M059J (cell line): ENCODE measurements at places on chromosomes 7 and 10.

- DNase-seq: no peak
Observed at GRCh38 chr10:15196021-15196834, 27.7 kb upstream of the NMT2 start.

- no peak for DNase-seq
Observed at GRCh38 chr7:91367812-91368578, 103.8 kb downstream of the FZD1 start.

GRCh38 chr7:47506382-47507339 lies 75.2 kb downstream of the TNS3 start:
- no peak for DNase-seq

DNA sequence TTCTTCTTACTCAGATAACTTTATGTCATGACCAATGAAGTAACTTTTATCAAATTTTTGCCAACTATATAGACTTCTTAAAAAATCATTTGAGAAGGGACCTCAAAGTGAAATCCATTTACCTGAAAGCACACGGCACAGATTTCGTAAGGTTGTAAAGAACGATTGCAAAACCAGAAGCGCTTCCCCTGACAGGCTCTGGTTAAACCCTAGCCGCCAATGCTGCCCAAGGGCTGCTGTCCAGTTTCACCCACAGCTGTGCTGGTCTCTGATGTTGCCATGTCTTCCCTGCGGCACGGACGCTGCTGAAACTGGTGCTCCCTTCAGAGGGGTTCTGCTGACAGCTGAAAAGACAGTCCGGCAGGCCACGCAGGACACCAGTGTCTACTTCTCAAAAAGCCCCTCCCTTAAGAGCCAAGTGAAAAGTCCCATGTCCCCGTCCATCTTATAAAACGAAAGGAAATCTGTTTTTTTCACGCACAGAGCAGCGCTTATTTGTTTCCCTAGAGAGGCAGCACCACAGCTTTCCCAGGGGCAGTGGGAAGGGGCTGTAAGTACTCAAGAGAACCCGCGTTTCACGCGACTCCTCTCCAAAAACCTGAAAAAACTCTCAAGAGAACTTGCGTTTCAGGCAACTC lies 32.5 kb downstream of the GNA12 start:
- DNase-seq: no peak

GRCh38 chr10:11898372-11899066 lies 75.4 kb downstream of the PROSER2 start:
- peak; percentile 36 for DNase-seq

DNA sequence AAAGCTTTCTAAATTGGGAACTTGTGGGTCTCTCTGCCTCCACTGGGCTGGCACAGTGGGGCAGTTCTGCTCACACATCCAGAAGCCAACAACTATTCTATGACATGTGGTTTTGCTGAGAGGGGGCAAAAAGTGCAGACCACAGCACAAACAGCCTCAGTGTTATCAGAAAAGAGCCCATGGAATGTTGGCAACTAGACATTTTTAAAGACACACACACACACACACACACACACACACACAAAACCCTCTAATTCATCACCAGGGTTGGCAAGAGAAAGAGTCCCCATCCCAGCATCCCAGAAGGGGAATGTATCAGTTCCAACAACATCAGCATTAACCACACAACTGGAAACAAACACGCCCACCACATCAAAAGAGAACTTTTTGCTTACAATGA lies 117.1 kb downstream of the FGFR2 start:
- DNase-seq: no peak

GRCh38 chr10:4066581-4067390 lies 281.8 kb upstream of the KLF6 start:
- no peak for DNase-seq

DNA sequence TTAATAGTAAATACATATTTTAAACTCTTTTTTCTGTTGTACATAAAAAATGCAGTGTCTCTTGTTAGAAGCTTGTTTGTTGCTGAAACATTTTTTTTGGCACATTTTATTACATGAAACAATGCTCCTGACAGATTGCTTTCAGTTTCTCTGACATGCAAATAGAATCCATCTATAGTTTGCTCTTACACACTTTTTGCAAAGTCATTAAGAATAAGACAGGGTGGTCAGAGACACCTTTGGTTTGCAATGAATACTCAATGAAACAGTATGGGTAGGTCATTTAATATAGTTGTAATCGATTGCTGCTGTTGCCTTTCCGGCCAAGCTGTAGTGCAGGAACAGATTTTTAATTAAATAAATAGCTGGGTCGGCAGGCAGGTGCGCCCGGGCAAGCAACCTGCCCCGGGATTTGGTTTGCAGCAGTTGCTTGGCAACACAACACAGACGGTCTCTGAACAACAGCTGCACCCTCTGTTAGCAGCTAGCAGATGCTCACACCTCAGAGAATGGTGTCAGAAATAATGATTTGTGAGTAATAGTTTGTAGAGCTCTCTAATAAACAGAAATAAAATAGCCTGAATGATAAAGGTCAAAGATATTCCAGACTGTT lies 115.7 kb upstream of the CACNA2D1 start:
- peak; percentile 12 for DNase-seq

- DNase-seq: peak; percentile 99
Observed at GRCh38 chr10:63711867-63712716, 190.9 kb downstream of the REEP3 start.

DNA sequence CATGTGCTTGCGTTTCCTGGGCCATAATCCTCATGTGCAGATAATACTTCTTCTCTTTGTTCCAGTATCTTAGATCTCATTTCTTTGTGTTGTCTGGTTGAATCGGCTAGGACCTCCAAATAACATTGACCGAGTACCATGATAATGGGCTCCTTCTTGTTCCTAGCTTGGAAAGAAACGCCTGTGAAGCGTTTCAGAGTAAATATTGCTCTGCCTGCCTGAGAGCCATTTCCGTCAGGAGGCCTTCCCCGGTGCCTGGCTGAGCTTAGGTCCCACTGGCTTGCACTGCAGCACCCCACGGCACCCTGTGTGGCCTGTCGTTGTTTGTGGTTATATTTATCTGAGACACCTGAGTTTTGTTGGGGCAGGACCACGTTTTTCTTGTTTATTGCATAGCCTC lies 17.7 kb downstream of the FOXK1 start:
- DNase-seq: no peak

- DNase-seq: peak; percentile 98
Observed at GRCh38 chr7:100177045-100178001, at the start of the genes GPC2 and STAG3. TSS of gene GPC2 (minus strand) at chr7:100177381. CDS start at chr7:100177199, 182 bp downstream. TSS of gene STAG3 (plus strand) at chr7:100177918. CDS start at chr7:100180557, 2,639 bp downstream.

DNA sequence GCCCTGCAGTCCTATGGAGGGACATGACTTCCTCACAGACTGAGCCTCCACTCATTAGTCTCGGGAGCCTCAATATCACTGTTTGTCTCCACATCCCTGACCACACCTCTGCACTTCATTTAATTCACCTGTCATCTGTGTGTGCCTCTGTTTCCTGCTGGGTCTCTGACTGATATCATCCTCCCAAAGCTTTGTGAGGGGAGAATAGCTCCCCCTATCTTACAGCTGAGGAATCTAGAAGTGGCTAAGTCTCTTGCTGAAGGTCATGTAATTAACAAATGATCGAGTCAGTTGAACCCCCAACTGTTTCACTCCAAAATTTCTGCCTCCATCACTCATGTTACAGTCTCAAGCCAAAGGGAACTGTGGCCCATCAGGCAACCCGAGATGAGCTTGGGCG lies 5.5 kb upstream of the CPXM2 start:
- no peak for DNase-seq

DNA sequence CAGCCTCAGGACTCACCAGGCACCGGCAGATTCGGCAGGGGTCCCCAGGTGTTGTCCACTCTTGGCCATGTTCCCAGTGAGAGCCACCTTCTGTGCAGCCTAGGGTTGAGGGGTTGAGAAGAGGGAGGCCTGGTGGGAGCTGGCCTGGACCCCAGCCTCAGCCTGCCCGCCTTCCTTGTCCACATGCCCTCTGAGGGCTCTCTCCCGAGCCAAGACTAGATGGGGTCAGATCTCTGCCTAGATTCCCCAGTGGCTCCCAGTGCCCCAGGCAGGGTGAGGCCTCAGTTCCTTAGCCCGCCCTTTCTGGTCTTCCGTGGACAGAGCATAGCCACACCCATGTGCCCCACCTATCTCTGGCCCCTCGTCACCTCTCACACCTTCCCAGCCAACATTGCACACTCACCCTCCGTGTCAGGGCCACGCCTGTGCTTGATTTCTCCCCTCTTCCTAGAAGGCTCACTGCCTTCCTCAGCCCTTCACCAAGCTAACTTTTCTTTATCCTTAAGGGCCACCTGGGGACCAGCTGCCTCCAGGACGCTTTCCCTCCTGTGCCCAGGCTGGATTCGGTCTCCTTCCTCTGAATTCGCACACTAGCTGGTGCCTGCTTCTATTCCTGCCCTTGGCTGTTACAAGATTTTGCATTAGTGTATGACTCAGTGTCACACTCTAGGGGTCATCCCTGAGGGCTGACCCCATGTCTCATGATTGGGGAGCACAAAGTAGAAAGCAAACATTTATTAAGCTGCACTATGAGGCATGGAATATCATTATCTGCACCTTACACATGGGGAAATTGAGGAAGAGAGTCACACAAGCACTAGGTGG lies 7.5 kb downstream of the KCP start:
- DNase-seq: peak; percentile 50

GRCh38 chr7:155205368-155206317 lies 92.0 kb upstream of the INSIG1 start:
- peak; percentile 100 for DNase-seq

- no peak for DNase-seq
Observed at GRCh38 chr7:98868450-98868849, 1.4 kb downstream of the TMEM130 start.

- peak; percentile 6 for DNase-seq
Observed at GRCh38 chr7:149770728-149771636, 2.4 kb downstream of the ZNF467 start.

GRCh38 chr10:118978316-118978997 lies 51.1 kb upstream of the NANOS1 start:
- no peak for DNase-seq

GRCh38 chr10:16360001-16360400 lies 76.8 kb upstream of the PTER start:
- no peak for DNase-seq

DNA sequence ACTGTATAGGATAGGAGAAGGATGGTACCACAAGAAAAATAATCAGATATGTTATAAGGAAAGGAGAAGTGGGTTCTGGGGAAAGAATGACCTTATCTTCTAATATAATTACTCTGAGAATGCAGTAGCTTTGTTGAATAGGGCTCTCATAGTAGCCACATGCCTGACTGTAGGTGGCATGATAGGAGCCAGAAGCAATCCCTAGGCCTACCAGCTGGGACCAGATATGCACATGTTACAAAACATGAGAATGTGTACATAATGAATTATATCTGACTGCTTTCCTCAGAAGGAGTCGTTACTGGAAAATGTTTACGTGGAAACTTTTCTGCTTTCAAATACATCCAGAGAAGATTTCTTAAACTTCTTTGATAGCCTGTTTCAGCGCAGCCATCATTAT lies 53.2 kb upstream of the FAM3C start:
- no peak for DNase-seq

DNA sequence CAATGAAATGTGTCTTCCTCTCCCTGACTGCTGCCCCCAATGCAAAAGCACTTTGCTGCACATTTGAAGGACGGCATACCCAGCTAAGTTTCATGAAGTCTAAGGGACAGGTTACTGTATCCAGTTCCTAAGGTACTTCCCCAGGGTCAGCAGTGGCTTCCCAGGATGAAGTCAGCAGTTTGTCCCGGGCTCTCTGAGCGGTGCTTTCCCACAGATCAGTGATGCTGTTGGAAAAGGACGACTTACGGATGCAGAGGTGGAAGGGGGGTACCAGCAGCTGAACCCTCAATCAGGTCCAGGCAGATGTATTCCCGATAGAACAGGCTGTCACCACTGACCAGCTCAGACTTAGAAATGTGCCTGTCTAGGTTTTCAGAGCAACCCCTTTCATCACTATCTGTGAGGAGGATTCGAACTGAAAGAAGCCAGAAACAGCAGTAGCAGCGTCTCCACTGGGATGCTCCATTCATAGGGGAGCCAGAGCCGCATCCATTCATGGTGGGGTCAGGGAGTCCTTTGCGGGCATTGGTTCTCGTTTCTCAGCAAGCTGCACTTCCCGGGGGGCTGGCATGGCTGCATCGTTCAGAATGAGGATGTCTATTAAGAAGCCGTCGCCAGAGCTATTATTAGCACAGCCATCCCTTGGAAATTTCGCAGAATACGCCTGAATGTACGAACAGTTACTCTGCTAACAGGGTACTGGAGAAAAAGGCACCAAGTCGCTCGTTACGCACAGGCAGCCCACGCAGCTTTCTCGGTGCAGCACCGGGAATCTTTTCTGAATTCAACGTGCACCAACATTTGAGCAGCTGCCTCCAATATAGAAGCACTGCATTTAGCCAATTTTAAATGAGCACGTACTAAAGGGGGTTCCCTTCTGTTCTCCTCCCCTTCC lies 303.7 kb downstream of the PRPF18 start:
- peak; percentile 38 for DNase-seq

- DNase-seq: peak; percentile 39
Observed at GRCh38 chr10:43970717-43971116, 322.0 kb upstream of the ZNF32 start.

GRCh38 chr10:106571192-106571946 lies 593.1 kb downstream of the SORCS1 start:
- peak; percentile 40 for DNase-seq

DNA sequence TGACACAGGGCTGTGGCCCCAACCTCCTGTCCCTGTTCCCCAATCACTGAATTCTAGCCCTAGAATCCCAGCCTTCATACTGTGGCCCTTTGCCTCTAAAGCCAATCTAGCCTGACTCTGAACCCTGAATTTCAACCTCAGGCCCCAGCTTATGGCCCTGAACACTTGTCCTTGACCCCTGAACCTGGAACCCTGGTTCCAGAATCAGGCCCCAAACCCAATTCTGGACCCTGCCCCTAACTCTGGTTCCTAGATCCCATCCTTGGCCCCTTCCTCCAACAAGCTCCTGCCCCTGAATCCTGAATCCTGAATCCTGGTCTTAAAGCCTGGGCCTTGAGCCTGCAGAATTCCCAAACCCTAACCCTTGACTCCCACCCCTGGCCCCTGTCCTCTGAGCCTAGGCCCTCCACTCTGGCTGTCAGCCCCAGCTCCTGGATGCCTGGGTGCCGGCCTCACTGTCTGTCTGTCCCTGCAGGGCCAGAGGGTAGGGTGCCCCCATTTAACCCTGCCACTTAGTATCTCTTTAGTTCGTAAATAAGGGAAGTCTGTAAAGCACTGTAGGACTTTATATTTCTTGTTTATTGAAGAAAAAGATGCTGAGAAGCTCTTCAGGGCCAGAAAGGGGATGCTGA lies 1.3 kb downstream of the INPP5A start:
- no peak for DNase-seq

- no peak for DNase-seq
Observed at GRCh38 chr7:20777377-20778062, 9.2 kb downstream of the SP8 start.
